ENCODE measurements at places on chromosomes 1 and 21.
A peak's percentile ranks its signal among the peaks of the same experiment; 100 is the strongest.

- no peak for DNase-seq
Measured at GRCh38 chr1:33396188-33397124, 34.4 kb downstream of the PHC2 start.

GRCh38 chr1:205528887-205529825 lies 24.7 kb downstream of the CDK18 start:
- DNase-seq: peak; percentile 56

DNA sequence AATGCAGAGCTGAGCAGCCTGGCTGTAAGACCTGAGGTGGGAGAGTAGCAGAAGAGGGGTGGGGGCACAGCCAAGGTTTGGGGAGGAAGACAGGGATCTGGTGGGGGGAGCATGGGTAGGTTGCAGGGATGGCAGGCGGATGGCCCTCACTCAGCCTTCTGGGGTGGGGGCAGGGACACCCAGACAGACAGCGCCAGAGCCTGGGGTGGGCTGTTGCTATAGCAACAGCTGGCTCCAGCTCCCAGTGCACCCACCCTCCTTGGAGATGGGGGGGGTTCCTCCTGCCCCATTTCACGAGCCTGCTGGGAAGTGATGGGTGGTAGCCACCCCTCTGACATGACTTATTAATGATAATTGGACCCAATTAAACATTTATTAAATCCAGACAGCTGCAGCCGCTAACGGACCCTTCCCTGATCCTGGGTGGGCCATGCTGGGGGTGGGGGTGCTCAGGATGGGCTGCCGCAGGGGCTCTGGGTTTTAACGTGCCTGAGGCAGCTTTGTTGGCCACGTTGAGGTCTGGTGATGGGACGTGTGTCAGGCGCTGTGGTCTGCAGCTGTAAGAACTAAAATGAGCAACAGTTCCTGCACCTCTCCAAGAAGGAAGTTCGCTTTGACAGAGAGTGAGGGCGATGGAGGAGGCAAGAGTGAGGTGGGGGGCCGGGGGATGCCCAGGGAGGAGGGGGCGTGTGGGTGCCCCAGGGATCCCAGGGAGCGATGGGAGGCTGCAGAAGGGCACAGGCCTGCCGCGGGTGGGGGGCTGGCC lies 19.4 kb downstream of the AGRN start:
- DNase-seq: no peak

GRCh38 chr1:98794196-98794886 lies 132.8 kb downstream of the SNX7 start:
- DNase-seq: peak; percentile 81

DNA sequence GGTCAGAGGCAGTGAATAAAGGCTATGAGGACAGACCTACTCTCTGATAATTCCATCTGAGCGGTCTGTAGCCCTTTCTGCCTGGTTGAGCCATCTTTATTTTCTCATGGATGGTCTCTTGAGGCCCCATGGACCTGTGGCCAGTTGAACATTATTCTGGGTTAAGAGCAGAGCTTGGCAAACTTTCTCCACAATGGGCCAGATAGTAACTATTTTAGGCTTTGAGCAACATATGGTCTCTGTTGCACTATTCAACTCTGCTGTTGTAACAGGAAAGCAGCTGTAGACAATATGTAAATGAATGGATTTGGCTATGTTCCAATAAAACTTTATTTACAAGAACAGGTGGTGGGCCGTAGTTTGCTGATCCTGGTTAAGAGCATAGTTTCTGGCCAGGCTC lies 62.7 kb downstream of the KAZN start:
- peak; percentile 61 for DNase-seq

- no peak for DNase-seq
Measured at GRCh38 chr1:25198663-25199252, 33.5 kb downstream of the SYF2 start.

- DNase-seq: peak; percentile 84
Measured at GRCh38 chr1:234531151-234531635, 52.2 kb upstream of the TARBP1 start.

DNA sequence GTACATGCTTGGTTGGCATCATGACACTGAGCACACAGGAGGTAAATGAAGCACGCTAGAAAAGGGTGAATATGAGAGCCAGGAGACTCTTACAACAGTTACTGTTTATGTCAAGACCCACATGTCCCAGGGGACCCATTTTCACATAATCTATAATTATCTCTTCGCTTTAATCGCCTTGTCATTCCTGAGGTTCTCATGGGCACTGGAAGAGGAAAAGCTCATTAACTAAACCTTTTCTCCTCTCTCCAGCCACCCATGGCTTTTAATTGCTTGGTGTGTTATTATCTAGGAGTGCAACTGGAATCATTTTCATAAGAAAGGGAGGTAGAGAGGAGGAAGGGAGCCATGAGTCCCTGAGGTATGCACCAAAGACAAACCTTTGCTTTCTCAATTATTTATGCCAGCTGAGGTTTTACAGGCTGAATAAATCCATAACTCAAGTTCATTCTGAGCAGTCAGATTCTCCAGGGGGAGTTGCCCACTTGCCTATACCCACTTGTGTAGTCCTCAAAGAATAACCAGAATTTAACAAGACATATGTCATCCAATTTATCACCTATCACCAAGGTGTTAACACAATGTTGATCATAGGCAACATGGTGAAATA lies 77.4 kb downstream of the ACBD6 start:
- no peak for DNase-seq

DNA sequence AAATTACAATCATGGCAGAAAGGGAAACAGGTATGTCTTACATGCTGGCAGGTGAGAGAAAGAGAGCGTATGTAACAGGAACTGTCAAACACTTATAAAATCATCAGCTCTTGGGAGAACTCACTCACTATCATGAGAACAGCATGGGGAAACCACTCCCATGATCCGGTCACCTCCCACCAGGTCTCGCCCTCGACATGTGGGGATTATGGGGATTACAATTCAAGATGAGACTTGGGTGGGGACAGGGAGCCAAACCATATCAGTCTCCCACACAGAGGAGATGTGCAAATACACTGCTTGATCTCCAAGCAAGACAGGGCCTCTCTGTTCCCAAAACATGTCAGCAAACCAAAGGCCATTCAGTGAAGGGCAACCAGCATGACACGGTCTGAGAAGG lies 27.4 kb downstream of the LMX1A start:
- DNase-seq: no peak

Measured in fibroblast of the aortic adventitia (primary cell).